Hypothalamus (tissue), 51 donors: ENCODE measurements at places on chromosomes 11 and 22.

GRCh38 chr11:109734566-109734965, 312.6 kb downstream of the C11orf87 start:
- no peak for DNase-seq

DNA sequence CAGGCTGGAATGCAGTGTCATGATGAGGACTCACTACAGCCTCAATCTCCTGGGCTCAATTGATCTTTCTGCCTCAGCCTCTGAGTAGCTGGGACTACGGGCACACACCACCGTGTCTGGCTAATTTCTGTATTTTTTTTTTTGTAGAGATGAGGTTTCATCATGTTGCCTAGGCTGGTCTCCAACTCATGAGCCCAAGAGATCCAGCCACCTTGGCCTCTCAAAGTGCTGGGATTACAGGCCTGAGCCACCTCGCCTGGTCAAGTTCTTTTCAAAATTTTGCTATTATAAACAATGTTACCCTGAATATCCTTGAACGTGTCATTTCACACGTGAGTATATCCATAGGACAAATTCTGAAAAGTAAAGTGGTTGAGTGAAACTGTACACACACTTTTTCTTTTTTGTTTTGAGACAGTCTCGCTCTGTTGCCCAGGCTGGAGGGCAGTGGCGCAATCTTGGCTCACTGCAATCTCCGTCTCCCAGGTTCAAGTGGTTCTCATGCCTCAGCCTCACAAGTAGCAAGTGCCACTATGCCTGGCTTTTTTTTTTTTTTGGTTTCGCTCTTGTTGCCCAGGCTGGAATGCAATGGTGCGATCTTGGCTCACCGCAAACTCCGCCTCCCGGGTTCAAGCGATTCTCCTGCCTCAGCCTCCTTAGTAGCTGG, 21.6 kb upstream of the EP300 start:
- no peak for DNase-seq

DNA sequence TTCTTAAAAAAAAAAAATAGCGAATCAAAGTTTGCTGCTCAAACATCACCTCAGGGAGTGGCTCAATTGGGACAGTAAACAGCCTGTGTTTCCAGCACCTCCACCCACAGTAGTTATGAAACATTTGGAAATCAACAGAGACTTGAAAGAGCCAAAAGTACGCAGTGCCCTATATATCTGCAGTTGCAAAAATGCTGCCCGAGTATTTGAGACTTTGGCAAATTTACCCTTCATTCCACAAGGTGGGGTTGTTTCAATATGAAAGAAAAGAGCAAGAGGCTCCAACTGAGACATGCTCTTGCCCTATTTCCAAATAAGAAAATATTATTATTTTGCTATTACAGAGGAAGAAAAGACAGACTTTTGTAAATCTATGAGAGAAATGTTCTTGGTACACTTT, 851.1 kb upstream of the RAG2 start:
- no peak for DNase-seq

GRCh38 chr11:31822175-31822926, 11.2 kb upstream of the PAX6 start:
- no peak for DNase-seq
